Left lung (tissue), 14 donors: ENCODE measurements at places on chromosomes 6 and 20.

GRCh38 chr20:41119614-41120561 lies 17.5 kb upstream of the PLCG1 start:
- no peak for DNase-seq

DNA sequence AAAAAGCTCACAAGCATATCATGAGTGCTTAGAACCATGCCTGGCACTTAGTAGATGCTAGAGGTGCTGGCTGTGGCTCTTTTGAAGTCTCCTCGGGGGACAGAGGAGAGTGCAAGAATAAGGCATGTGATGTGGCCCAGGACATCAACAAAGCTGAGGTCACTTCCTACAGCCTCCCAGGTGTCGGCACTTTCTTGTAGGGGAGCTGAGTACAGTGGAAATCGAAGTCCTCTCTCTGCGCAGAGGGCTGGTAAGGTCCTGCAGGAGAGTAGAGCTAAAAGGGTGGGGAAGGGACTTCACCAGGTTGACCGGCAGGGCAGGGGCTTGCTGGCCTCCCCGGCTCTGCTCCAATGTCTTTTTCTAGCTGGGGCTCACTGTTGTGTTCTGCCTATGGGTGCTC lies 11.2 kb downstream of the SLC13A3 start:
- DNase-seq = no peak

GRCh38 chr20:53706008-53706465 lies 112.4 kb upstream of the ZNF217 start:
- DNase-seq = no peak

DNA sequence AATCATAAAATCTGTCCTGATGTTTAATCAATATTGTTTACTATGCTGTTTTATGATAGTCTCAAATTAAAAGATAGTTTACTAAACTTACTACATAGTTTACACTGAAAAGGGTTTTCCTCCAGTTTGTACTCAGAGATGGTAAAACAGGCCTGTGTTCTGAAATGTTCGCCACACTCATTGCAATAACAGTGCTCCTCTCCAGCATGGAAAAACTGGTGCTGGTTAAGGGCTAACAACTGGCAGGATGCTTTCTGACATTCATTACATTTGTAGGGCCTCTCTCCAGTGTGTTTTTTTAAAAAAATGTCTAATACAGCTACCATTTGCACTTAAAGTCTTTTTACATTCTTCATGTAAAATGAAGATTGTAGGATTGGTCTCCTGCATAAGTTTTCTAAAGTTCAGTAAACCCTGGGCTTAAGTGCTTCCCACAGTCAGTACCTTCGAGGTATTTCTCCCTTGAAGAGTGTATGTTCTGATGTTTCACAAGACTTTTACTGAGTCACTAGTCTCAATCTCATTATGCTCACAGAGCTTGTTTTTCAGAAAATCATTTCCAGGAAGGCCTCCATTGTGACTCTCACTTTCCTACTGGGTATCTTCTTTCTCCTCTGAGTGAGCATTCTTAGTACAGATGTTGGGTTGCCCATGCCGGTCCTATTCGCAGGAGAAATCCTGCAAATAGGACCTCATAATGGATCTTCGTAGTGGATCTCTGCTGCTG lies 8.7 kb upstream of the ZSCAN12 start:
- no peak for DNase-seq

- no peak for DNase-seq
These were observed 627.7 kb downstream of the QKI start for GRCh38 chr6:164042212-164042611.

GRCh38 chr6:30260036-30260504 lies 46.9 kb upstream of the TRIM26 start:
- no peak for DNase-seq

GRCh38 chr20:62178316-62179161 lies 4.3 kb upstream of the MTG2 start:
- DNase-seq = no peak

GRCh38 chr6:33198853-33199436 lies 1.5 kb downstream of the RXRB start:
- DNase-seq = no peak

GRCh38 chr6:23180504-23181293 lies 611.3 kb downstream of the HDGFL1 start:
- peak; percentile 62 for DNase-seq

GRCh38 chr20:20463933-20464374 lies 96.0 kb downstream of the INSM1 start:
- DNase-seq = no peak

- no peak for DNase-seq
These were observed 287.7 kb upstream of the STXBP5 start for GRCh38 chr6:146916435-146917025.

- DNase-seq = no peak
These were observed 2.2 kb upstream of the ID1 start for GRCh38 chr20:31602779-31603441.

- no peak for DNase-seq
These were observed 702.1 kb downstream of the FRK start for GRCh38 chr6:115358616-115359015.

GRCh38 chr6:34132486-34133185 lies 13.3 kb downstream of the GRM4 start:
- DNase-seq = no peak

GRCh38 chr6:44049163-44049988 lies 77.9 kb downstream of the MRPL14 start:
- no peak for DNase-seq

DNA sequence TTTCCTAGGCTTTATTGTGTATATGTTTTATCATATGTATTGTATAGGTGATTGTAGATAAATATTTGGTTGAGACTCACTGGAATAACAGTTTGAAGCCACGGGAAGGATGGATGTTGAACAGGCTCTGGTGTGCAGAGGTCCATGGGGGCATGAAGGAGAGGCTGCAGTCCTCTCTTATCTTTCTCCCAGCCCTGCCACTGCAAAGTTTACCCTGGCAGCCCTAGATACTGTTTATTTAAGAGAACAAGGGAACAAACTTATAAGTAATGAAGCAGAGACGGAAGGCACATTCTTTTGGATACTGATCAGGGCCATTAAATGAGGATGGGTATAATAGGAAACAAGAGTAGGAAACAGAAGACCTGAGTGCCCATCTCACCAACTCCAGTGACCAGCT lies 103.6 kb upstream of the SCGN start:
- no peak for DNase-seq

DNA sequence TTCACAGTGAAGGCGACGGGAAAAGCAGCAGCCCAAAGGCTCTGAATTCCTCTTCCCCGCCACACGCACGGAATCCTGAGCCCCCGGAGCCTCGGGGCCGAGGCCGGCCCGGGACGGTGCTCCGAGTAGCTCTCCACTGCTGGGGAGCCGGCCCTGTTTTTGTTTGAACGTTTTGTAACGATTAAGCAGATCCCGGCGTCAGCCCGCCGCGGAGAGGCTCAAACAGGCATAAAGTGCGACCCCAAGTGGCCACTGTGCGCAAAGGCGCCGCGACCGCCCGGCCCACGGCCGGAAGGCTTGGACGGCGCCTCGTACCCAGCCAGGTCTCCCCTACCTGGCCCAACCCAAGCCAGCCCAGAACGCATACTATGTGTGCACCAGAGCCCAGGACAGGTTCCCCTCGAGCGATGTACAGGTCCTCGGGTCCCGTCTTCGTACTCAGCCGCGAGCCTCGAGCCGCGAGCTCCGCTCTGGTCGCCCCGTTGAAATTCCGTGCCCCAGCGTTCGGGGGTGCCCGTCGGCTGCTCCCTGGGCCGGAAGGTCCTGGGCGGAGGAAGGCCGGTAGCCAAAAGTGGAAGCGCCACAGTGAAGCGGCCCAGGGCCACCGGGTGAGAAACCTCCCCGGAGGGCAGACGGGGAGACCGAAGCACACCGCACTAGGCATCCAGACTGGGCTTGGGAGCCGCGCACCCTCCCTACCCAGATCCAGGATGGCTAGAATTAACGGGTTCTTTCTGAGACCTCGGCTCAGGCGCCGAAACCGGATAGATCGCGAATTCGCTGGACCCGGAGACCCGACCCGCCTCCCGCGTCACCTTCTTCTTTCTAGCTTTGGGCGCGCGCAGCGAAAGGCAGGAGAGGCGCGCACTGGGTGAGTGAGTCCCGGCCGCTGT lies 1.2 kb upstream of the MAFB start:
- DNase-seq = peak; percentile 90

DNA sequence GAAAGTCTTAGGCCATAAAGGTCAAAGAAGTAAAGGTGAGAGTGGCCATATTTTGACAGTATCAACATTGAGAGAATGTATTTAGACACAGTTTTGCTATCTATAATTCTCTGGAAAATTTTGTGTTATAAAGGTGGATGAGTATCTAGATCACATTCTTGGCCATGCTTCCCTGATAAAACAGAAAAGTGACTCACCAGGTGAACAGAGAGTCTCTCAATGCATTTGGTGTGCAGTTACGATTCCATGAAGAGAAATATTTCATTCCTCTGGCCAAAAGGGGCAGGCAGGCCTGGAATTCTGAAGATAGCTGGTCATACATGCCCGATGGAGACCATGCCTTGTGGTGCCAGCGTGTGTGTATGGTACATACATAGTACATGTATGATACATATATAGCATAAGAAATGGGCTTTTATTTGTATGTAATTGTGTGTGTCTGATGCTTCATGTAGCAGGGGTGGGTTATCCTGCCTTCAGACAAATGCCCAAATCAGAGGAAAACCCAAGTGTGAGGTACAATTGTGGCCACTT lies 164.0 kb downstream of the SOBP start:
- no peak for DNase-seq

- no peak for DNase-seq
These were observed 36.3 kb upstream of the CDH22 start for GRCh38 chr20:46344488-46345162.

DNA sequence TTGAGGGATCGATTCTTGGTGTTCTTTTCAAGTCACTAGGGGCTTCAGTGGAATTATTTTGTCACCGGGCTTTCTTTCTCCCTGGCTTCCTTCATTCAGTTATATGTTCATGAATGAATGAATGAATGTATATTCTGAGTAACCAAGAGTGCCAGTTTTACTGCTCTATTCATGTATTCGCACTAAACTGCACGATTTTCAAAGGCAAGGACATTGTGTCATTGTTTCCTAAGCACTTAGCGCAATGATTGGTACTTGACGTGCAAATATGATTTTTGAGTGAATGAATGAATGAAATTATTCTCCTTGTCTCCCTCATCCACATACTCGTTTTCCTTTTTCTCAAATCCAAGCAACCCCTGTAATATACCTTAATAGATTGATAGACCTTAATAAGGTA lies 822 bp downstream of the AFG1L start:
- no peak for DNase-seq

- peak; percentile 41 for DNase-seq
These were observed 1.2 kb downstream of the GSTA5 start for GRCh38 chr6:52839124-52840055.

DNA sequence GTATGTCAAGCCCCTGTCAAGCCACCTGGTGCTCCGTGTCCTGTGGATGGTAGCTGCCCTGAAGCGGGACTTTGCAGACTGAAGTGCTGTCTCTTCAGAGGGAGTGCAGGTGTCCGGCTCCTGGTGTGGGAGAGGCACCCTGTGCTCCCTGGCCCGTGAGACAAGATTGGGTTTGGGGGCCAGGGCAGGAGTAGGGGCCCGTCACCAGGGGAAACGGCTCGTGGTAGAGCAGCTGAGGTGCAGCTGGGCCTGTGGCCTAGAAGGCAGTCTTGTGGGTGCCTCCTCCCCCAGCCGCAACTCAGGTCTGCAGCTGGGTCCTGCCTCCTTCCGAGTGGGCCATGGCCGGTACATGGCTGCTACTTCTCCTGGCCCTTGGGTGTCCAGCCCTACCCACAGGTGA lies at the start of gene PTCRA:
Gene PTCRA (plus strand): TSS at position 322 of the 400 bp plus-strand sequence. CDS start 17 bp downstream, at position 339.
- DNase-seq = no peak

GRCh38 chr20:9119776-9120175 lies 50.9 kb downstream of the PLCB4 start:
- no peak for DNase-seq

DNA sequence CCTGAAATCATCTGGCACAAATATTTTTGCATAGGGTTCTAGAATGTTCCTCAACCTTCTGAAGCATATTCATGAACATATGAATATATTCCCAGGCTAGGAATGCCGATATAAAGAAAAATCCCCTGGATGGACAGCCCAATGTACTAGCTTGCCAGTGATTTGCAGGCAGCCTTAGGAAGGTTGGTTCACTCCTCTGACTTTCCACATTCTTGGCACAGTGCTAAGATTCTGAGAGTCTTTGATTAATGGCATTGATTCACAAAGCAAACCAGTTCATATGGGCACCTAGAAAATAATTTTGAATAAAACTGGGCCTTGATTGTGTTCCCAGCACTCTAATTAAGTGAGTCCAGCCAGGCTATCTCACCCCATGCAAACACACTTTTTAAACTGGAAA lies 56.9 kb upstream of the ENPP4 start:
- no peak for DNase-seq

GRCh38 chr6:487956-488355 lies 96.4 kb downstream of the IRF4 start:
- no peak for DNase-seq

GRCh38 chr6:111944541-111944940 lies 71.3 kb upstream of the FYN start:
- no peak for DNase-seq

GRCh38 chr20:46351357-46352058 lies 43.2 kb upstream of the CDH22 start:
- DNase-seq = no peak

- DNase-seq = peak; percentile 7
These were observed 597.9 kb downstream of the EPM2A start for GRCh38 chr6:145137425-145137824.

DNA sequence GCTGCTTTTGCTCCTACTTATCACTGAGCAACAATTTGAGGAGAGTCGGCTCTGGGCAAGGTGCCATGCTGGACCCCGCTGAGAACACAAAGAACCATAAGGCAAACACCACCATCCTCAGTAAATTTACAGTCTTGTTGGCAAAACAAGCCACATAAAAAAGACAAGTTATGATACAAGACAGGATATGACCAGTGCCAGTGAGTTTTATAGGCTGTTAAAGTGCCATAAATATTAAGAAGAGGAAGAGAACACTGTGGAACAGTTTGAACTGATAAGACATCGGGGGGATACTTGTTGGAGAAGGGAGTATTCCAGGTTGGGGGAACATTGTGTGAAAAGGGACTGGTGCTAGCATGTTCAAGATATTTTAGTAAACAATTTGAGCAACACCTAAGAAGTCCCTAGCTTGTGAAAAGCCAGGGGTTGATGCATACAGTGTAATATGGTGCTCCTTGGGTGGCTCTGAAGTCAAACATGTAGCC lies 25.3 kb upstream of the RIPOR2 start:
- DNase-seq = no peak

GRCh38 chr6:139580592-139581484 lies 206.4 kb upstream of the CITED2 start:
- DNase-seq = no peak

- DNase-seq = peak; percentile 63
These were observed 209.7 kb downstream of the FARS2 start for GRCh38 chr6:5471044-5471443.

GRCh38 chr20:40980106-40980827 lies 48.4 kb upstream of the TOP1 start:
- DNase-seq = no peak

GRCh38 chr20:57429580-57430200 lies 38.5 kb downstream of the RBM38 start:
- DNase-seq = no peak
